ENCODE measurements at places on chromosomes 7 and 10. TPM values are rescaled to one million over a fixed set of nuclear protein-coding genes. Genes with fewer than 3 reads are reported as not detected.

The LIPJ gene
- total RNA-seq = not detected

The FAM25G gene
- not detected for total RNA-seq

The ADCY1 gene
- 1.3 TPM for total RNA-seq

The BHLHA15 gene
- total RNA-seq = not detected

- no peak for DNase-seq
Observed at GRCh38 chr7:68888971-68889385, 709.3 kb upstream of the AUTS2 start.

DNA sequence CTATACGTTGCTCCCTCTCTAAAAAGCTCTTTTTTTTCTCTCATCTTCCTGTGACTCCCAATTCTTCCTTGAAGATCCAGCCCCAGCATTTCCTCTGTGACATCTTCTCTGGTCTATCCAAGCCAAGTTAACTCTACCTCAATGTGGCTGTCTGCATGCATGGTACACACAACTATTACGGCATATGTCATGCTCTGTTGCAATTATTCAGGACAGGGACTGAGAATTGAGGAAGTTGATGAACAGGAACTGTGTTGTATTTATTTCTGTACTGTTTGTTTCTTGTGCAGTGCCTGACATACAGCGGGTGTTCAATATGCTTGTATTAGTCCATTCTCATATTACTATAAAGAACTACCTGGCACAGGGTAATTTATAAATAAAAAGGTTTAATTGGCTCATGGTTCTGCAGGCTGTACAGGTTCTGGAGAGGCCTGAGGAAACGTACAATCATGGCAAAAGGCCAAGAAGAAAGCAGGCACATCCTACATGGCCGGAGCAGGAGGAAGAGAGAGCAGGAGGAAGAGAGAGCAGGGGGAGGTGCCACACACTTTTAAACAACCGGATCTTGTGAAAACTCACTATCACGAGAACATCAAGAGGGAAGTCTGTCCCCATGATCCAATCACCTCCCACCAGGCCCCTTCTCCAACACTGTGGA lies 6.3 kb downstream of the TRPV5 start:
- DNase-seq = no peak

DNA sequence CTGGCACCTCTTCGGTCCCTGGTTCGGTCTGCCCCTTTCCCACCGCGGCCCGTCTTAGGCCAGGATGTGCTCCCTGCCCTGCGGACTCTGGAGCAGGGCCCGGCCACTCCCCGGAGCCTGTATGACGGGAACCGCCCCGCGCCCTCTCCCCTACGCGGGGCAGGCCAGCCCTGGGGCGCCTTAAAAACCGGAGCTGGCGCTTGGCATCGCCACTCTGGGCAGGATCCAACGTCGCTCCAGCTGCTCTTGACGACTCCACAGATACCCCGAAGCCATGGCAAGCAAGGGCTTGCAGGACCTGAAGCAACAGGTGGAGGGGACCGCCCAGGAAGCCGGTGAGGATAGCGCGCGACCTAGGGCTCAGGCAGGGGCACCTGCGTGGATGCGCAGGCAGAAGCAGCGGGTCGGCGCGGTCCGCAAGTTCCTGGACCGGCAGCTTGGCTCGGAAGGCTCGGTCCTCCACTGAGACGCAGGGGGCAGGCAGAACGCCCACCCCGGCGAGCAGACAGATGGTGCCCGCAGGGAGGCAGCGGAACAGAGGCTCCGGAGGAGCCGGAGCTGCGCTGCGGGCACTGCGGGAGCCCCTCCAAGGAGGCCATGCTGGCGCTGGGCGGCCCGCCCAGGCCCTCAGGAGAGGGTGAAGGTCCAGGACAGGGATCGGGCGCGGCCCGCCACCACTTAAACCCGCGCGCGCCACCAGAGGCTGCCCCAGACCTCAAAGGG lies at the start of gene ADIRF:
TSS of gene ADIRF (plus strand) at position 212 of the 723 bp plus-strand sequence. CDS start at position 275, 63 bp downstream.
- peak; percentile 82 for DNase-seq

DNA sequence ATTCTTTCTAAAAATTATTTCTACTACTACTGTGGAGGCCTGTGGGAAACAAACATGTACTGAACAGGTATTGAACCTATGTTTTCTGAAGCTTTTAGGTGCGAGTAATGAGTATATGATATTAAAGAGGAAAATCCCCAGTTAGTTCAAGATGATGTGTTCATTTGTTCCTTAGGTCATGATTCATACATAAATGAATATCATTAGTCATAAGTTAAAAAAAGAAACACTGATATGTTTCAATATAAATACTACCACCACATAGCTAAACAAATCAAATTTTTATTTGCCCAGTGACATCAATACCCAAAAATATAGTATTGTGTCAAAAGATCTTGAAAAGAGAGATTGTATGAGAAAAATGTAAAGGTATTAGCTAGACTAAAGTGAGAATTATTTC lies 210.7 kb upstream of the GNAI1 start:
- DNase-seq = no peak

- DNase-seq = no peak
Observed at GRCh38 chr10:10938676-10939075, 79.0 kb upstream of the CELF2 start.

GRCh38 chr7:108073305-108074070 lies 56.7 kb downstream of the LAMB4 start:
- DNase-seq = no peak

DNA sequence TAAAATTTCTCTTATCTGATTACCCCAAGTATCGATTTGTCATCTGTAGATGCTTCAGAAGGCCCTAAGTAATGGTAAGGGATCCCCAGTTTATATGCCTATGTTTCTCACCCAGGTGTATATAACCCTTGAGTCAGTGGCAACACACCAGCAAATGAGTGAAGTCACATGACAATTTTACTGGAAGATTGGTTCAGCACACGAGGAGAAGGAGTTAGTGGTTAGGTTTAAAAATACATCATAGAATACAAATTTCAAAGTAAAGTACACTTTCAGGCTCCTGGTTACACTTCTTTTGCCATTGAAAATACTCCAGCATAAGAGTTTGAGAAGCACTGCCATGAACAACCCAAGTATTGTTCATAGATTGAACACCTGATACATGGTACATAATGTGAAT lies 29.7 kb upstream of the CAPZA2 start:
- no peak for DNase-seq

GRCh38 chr10:120942806-120943413 lies 91.7 kb downstream of the WDR11 start:
- DNase-seq = no peak

DNA sequence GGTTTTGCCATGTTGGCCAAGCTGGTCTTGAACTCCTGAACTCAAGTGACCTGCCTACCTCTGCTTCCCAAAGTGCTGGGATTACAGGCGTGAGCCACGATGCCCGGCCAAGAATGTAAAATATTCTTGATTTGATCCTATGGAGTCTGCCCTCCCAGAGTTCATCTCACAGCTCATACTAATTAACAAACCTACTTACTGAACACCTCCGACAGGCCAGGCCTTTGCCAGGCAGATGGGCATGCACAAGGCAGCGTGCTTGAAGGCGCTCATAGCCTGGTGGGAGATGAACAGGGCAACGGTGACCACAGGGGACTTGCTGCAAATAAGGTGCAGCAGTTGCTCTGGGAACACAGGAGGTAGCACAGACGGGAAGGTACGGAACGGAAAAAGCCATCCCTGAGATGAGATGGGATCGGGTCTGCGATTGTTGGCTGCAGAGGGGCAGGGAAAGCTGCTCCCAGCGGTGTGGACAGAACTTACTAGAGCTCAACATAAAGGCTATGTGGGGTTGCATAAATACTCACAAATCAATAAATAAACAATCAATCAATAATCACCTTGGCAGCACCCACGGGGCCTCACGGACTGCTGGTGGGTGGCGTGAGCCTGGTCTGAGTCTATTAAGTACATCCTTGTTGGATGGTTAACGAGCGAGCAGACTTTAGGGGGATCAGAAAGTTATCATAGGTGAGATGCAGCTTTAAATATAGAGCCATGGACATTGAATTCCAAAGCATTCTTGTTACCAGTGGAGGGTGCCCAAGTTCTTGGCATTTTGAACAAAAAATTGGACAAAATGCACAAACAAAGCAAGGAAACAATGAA lies 4.7 kb downstream of the ACBD7 start:
- DNase-seq = no peak

DNA sequence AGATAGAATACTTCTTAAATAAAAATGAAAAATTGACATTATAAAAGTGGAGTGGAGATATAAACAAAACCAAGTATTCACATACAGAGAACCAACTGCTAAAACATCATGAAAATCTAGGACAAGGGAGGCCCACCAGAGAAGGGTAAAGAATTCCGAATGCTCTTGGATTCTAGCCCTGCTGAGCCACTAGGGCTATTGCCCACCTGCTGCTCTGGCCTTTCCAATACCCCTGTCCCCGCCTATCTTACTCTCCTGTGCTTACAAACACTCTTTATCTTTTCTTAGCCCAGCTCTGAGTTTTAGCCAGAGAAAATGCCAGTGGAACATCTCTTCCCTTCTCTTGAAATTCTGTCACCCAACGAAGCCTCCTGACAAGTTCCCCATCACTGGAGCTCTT lies 100.3 kb downstream of the MACC1 start:
- DNase-seq = no peak

DNA sequence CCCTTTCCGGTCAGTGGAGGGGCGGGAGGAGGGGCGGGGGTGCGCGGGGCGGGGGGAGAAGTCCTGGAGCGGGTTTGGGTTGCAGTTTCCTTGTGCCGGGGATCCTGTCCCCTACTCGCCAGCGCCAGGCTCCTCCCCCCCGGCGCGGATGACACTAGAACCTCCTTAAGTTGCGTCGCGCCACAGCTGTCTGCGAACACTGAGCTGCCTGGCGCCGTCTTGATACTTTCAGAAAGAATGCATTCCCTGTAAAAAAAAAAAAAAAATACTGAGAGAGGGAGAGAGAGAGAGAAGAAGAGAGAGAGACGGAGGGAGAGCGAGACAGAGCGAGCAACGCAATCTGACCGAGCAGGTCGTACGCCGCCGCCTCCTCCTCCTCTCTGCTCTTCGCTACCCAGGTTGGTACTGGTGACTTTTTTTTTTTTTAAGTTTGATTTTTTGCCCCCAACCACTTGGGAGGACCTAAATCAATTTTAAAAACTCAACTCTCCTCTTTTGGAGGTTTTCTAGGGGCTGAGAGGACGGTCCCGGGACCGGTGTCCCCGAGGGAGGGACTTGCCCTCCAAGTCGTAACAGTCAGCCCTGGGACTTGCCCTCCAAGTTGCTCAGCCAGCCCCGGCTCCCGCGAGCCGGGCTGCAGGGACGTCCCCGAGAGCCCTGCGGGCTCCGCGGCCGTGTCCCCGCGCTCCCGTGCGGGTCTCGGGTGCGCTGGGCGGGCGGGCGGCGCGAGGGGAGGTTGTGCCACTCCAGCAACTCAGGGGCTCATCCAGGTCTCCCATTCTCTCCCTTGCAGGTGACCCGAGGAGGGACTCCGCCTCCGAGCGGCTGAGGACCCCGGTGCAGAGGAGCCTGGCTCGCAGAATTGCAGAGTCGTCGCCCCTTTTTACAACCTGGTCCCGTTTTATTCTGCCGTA lies at the start of gene GATA3:
TSS of gene GATA3 (plus strand) at position 195 of the 914 bp plus-strand sequence. CDS start 968 bp downstream, outside the sequence.
- no peak for DNase-seq

- no peak for DNase-seq
Observed at GRCh38 chr10:59894114-59894513, 12.2 kb downstream of the CCDC6 start.

DNA sequence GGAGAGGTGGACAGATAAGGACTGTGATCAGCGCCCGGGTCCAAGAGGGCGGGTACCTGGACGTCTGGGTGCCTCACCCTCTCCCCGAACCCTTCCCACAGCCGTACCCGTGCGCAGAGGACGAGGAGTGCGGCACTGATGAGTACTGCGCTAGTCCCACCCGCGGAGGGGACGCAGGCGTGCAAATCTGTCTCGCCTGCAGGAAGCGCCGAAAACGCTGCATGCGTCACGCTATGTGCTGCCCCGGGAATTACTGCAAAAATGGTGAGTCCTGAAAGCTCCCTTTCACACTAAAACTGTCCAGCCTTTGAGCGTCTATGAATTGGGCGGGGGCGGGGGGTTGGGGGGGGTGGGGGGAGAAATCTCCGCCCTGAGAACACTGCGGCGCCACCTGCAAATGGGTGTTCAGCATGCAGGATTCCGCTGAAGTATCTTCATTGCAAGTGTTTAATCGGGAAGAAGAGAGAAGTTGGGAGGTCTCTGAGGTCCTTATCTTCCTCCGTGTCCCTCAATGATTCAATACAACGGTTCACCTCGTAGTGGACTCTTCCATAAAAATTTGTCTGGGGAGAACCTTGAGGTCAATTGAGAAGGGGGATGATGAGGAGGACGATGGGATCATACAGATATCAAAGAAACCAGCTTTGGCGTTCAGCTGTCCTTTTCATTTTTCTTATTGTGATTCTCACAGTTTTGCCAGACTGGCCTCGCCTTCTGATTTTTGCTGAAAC lies 906 bp downstream of the DKK1 start:
- DNase-seq = no peak
